ENCODE measurements at places on chromosomes 6 and 20.

DNA sequence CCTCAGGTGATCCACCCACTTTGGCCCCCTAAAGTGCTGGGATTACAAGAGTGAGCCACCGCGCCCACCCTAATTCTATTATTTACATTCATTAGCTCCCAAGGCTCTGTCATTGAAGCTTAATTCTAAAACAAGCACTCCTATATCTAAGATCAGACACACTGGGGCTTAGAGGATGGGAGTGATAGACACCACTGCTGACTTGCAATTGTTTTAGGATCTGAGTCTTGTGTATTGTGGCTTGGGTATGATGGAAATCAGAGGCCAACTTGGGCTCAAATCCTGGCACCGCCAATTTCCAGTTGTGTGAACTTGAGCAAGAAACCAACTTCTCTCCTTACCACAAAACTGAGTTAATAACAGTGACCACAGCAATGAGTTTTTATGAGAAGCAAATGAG is 34.7 kb downstream of the MTRES1 start:
- no peak for DNase-seq

- no peak for DNase-seq
These were observed 9.6 kb downstream of the IGF2R start for GRCh38 chr6:159978291-159979135.

DNA sequence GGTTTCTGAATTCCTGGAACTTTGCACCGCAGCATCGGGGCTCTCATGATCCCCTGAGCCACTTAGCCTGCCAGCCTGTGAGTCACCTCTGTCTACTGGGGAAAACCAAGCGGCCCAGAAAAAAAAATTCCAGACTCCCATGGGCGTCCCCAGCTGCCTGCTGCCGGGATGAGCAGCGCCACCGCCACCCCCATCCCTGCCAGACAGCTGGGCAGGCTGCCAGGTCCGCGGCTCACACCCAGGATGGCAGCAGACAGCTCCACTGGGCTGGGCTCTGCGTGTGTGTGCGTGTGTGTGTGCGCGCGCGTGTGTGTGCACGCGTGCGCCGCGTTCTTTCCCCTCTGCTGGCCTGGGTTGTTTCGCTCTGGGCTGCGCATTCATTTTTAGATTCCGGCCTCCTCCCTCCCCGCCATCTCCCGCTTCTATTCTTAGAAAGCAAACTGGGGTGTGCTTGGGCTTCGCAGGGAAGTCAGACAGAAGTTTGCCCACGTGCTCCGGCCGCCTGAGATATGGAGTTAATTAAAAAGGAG is 38.9 kb upstream of the PMEPA1 start:
- DNase-seq: peak; percentile 8

GRCh38 chr6:34466242-34467185 is 638 bp downstream of the PACSIN1 start:
- no peak for DNase-seq

DNA sequence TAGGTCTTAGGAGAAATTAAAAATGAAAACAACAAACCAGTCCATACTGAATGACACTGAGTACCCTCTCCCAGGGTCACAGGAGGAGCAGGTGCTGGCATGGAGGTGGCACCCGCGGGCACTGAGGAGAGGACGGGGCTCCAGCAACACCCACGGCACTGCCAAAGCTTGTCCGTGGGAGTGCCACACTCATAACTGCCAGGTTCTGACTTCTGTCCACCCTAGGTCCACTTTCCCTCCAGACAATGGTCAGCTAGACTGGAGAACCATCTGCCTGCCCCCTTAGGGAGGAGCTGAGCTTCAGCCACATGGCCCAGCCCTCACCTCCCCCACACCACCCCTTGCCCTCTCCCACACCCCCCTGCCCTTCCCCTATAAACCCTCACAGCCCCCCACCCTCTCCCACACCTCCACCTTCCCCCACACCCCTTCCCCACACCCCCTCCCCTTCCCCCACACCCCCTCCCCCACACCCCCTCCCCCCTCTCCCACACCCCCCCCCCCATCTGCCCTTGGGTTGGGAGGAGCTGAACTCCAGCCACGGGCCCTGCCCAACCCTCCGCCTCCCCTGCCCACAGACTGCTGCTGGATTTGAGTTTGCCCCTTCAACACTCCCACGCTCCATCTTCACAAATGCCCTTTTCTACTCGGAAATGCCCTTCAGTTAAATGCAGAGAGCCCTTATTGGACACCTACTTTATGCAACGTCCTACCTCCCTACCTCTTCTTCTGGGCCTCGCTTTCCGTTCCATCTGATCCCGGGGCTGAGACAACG is 129.6 kb downstream of the TAF4 start:
- DNase-seq: no peak

- DNase-seq: no peak
These were observed 34.1 kb downstream of the POFUT1 start for GRCh38 chr20:32241807-32242206.

GRCh38 chr20:24436160-24436559 is 33.3 kb upstream of the SYNDIG1 start:
- DNase-seq: no peak

GRCh38 chr6:87687296-87687695 is 14.7 kb downstream of the AKIRIN2 start:
- DNase-seq: no peak

DNA sequence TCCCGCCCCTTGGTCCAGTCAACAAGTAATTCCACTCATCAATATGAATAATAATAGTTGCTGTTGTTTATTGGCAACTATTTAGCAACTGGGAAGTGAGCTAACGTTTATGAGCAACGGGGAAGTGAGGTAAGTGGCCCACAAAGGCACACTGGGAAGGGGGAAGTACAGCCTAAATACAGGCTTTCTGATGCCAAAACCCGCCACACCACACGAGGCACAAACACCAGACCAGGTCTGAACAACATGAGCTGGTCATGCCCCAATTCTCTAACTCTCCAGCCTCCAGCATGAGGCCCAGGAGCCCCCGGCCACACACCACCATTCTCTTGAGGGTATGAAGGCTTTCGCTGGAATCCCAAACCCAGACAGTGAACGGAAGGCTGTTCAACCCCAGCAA is 50.8 kb downstream of the PREX1 start:
- DNase-seq: no peak

DNA sequence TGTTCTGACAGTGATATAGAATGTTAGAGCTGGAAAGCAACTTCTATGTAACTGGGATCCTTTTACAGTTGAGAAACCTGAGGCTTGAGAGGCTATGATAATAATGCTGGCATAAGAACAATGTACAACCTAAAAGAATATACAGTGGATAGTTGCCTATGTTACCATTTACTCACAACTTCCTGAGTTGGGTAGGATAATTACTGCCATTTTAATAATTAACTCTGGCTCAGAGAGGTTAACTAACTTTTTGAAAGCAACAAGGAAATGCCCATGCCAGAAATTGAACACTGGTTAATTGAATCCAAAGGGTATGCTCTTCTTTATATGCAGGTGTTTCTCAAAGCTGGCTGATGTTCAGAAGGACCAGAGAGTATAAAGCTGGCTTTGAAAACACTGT is 530.7 kb upstream of the MAP3K7 start:
- no peak for DNase-seq

DNA sequence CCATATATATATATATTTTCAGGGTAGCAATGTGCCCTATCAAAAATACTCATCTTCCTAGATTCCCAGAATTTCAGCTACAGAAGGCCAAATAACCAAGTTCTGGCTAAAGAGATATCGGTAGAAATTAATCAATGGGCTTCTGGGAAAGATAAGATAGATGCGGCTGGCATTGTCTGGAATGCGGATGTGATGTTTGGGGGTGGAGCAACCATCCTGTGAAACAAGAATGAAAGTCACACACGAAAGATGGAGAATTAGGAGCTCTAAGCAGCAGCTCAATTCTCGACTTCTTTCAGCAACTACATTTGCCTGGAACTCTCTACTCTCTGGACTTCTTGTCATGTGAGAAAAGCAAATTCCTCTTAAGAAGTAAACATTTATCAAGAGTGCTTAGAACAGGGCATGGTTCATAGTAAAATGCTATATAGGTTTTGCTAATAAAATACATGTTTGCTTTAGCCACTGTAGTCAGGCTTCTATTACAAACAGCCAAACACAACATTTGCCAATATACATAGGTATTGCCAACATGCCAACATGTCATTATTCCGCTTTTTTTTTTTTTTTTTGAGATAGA is 90.8 kb downstream of the CLIC5 start:
- no peak for DNase-seq

DNA sequence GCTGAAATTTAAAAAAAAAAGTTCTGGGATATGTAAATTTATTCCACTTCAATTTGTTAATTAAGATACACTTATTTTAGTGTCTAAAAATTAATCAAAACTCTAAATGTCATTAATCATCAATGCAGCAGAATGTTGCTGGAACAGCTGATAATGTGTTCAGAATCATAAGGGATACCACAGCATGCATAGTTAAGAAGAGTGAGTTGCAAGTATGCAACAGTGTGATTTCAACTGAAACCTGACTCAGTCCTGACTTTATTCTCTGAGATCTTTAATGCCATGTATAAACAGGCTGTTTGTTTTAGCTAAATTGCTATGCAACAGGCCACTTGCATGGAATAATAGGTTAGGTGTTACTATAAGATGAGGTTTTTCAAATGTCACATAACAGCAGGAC is 1.4 kb downstream of the GRIK2 start:
- no peak for DNase-seq

- no peak for DNase-seq
These were observed 65.3 kb downstream of the MTHFD1L start for GRCh38 chr6:150930841-150931240.

- DNase-seq: no peak
These were observed 99.0 kb upstream of the TNFAIP3 start for GRCh38 chr6:137767911-137768690.

DNA sequence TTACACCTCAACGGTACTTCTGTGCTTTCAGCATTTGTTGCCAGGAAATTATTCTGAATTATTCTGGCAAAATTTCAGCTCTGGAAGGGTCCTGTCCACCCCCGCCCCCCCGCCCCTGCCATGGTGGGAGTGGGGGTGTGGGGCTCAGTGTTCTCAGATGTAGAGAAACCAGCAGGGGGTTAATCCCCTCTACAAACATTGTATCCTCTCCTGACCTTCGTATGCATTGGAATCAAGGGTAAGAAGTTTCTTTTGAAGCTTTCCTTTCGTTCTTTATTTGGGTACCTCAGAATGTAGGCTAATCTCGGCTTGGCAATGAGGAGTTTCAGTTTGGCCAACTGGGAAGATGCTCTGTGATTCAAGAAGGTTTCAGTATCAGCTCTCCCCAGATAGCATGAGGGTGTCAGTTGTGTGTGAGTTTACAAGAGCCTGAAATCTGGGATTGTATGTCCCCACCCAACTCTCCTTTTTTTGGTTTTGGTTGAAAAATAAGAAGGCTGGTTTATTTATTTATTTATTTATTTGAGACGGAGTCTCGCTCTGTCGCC is 25.5 kb upstream of the OLIG3 start:
- DNase-seq: no peak

GRCh38 chr6:16570946-16571345 is 190.3 kb downstream of the ATXN1 start:
- no peak for DNase-seq

GRCh38 chr20:56629464-56630085 is 469 bp downstream of the TFAP2C start:
- no peak for DNase-seq

DNA sequence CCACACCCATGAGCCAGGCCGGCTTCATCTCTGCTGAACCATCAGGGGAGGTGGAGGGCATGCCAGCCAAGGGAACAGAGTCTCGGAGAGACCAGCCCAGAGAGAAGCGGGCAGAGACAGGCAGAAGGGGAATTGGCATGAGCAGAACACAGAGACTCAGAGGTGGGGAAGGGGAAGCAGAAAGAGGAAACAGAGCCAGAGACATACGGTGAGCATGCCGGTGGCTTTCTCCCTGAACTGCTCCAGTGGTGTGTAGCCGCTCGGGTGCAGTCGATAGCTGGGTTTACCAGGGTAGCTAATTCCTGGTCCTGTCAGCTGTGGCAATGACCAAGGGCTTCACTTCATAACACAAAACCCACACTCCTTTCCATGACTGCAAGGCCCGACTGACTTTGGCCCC is 83.6 kb upstream of the CCDC167 start:
- DNase-seq: no peak

GRCh38 chr20:13947719-13948118 is 42.7 kb downstream of the SEL1L2 start:
- DNase-seq: no peak

DNA sequence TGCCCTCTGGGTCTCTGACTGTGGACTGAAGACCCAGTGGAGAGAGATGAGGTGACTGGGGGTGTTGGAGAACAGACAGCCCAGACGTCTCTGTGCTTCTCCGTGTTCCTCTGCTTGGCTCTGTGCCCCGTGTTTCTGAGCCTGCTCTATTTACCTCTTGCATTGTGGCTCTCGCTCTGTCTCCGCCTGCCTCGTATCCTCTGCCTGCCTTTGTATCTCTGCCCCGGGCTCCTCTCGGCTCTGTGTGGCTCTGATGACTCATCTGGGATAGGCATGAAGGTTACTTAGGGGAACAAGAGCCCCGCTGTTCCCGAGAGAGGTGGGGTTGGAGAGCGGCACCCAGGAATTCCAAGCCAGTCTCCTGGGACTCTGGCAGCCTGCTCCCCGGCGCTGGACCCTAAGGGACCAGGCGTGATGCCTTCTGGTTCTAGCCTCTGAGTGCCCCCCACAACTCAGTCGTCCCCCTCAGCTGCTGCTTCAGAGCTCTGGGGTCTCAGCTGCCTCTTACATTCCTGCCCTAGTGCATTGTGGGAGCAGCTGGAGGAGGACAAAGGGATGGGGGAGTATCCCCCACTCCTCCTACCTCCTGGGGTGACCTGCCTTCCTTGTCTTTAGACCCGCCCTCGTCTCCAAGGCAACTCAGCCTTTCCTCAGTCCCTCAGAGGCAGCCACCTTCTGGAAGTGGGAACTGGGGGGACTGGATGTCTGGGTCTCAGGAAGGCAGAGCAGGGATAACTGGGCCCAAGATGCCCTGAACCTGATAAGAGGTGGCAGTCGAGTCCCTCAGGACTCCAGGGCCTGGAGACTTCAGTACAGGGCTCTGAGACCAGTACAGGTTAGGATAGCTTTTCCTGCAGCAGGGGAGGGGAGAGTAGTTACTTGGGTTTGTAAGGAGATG is 1.9 kb downstream of the DDR1 start:
- DNase-seq: no peak

DNA sequence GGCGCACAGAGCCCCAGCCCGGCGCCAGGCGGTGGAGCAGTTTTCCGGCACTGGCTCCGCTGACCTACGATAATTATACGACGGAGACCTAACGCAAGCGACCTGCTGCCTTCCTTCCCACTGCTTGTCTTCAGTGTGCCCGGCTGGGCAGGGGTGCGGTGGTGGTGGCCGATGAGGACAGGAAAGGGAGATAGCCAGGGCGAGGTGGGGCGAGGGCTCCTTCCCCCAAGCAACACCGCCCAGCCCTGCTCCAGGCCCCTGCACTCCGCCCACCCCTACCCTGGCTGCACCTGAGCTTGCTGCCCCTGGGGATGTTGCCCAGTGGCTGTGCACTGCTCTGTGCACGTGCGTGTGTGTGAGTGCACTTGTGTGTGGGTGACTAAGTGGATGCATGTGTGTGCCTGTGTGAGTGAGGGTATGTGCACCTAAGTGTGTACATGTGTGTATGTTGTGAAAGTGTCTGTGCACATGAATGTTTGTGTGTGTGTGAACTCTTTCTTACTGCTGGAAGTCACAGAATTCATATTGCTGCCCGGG is 42.6 kb upstream of the IRF4 start:
- no peak for DNase-seq
